ENCODE measurements at places on chromosomes 11 and 22.
A peak's percentile ranks its signal among the peaks of the same experiment; 100 is the strongest.

- peak; percentile 75 for DNase-seq
These were observed 57.4 kb downstream of the JAM3 start for GRCh38 chr11:134126217-134126822.

DNA sequence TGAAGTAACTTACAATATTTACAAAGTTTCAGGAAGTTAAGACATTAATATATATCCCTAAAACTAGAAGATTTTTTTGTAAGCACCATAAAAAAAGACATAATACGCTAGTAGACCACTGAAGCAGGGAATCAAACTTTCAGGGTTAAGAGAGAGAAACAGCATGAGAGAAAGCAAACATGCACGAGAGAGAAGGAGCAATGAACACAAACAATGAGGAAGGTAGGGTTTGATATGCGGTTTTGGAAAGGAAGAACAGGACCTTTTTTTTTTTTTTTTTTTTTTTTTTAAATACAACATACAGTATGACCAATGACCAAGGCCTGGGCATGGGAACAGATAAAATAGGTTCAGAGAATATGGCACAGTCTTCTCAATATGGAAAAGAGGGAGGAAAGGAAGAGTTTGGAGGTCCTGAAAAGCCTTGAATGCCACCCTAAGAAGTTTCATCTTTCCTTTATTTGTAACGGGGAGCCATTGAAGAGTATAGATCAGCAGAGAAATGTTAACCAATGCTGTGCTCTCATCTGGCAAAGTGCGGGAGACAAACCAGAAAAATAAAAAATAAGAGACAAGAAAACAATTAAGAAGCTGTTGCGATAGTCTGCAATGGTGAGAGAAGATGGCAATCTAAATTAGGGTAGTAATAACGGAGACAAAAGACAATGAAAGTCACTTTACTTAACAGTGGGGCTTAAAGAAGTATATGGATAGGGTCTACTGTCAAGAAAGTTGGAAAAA, 101.0 kb downstream of the USP35 start:
- DNase-seq: no peak

DNA sequence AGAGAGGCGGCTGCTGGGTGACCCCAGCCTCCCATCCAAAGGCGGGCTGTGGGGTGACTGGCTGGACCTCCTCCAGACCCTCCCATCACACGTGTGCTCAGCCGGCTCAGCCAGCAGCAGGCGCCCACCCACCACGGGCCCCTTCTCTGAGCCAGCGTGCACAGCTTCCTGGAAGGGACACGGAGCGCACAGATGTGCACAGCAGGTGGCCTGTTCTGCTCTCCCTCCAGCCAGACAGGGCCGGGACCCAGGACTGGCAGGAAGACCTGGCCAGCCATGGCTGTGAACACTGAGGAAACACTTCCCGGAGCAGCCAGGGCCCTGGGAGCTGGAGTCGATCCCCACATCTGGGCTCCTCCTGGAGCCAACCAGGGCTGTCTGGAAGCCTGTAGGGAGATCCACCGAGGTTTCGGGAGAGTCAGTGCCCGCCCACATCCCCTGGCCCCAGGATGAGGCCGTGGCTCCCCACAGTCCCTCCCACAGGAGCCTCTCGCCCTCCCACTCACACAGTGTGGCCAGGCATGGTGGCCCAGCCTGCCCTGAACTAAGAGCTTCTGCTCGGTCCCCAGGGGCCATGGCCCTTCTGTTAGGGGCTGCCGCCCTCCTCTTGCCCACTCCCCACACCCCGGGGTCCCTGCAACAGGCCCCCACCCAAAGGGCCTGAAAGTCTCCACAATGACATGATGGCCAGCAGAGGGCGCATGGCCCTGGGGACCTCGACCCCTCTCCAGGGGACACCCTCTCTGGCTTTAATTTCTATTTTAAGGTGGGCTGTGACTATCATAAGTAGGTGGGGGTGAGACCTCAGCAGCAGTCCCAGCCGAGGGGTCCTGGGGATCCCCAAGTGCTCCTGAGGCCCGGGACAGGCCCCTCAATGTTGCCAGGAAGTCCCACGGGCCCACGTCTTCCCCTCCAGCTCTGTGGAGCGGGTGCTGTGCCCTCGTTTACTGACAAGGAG, 90.6 kb upstream of the FGF3 start:
- no peak for DNase-seq

DNA sequence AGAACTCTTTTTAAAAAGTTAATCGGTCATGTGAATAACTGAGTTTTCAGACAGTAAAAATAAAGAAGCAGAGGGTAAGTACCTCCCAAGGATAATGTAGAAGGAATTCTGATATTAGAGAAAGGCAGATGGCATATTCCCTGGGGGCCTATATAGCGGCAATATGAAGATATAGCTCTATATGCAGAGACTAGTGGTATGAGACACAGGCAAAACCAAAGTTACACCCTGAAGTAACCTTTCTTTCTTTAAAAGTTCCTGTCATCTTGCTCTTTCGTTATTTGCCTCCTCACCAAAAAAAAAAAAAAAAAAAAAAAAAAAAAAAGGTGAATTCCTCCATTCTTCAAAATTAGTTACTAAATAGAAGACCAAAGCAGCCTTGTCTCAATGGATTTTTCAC, 76.2 kb upstream of the ARHGAP32 start:
- DNase-seq: no peak

DNA sequence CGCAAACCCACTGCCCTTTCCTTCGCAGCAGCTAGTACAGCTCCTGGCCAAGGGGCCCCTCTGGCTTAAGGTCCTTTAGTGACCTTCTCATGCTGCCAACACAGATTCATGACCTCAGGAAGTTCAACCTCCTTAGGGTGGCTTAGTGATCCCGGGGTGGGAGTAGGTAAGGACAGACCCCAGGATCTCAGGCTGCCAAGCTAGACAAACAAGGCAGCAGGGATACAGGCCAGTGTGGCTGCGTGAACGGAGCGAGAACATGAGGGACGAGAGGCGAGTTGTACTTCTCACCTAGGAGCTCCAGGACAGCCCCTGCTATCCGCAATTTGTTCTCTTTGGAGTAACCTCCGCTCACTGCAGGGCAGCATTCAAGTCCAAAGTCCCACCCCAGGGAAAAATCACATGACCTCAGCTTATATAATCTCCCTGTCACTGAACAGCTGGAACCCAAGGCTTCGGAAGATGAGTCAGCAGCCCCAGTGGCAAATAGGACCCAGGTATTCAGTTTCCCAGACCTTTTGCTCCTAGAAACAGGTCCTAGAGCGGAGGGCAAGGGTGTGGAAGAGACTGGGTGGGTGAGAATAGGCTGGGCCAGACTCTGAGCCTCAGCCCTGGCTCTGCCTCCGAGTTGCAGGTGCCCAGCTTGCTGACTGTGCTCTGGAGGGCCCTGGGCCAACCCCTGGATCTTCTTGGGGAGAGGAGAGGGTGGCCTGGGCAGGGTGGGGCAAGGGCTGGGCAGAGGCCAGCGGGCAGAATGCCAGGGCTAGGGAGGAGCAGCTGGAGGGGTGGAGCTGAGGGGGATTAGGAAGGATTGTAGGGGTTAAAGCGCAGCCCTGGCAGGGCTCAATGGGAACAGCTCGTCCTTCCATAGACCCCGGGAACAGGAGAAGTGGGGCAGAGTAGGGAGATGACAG, 13.1 kb downstream of the USP2 start:
- DNase-seq: no peak

DNA sequence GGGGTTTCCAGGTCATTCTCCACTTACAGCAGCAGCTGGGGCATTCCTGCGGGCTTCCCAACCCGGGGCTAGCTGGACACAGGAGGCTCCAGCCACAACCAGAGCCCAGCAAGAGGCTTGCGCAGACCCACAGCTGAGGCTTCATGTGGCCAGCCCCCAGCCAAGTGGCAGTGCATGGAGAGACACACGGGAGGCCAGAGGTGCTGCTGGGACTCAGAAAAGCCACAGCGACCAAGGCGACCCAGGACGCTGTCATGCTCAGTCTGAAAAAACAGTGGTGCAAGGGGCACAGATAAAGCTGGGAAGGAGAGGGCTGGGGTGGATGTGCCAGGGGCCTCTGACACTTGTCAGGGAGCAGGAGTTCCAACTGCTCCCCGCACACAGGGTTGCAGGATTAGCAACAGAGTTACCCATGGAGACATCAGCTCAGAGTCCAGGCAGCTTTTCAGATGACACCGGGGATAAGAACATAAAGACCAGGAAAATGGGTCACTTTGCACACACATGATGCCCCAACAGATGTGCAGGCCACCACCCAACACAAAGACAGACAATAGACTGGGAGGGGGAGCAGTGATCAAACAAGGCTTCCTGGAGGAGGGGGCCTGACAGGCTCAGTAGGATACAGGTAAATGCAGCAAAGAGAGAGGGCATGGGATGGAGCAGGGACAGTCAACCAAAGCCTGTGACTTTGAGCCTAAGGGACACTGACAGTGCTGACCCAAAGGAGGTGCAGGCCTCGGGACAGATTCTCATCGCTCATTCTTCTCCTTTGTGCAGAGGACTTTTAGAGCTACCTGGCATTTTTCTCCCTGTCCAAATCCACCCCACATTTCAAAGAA, 6.9 kb upstream of the NEAT1 start:
- DNase-seq: no peak

GRCh38 chr11:72770799-72771198, 18.6 kb upstream of the ARAP1 start:
- DNase-seq: no peak

GRCh38 chr11:42598341-42598740, 713.5 kb upstream of the API5 start:
- DNase-seq: no peak

- DNase-seq: no peak
These were observed 144.6 kb downstream of the LDLRAD3 start for GRCh38 chr11:36088266-36088972.

DNA sequence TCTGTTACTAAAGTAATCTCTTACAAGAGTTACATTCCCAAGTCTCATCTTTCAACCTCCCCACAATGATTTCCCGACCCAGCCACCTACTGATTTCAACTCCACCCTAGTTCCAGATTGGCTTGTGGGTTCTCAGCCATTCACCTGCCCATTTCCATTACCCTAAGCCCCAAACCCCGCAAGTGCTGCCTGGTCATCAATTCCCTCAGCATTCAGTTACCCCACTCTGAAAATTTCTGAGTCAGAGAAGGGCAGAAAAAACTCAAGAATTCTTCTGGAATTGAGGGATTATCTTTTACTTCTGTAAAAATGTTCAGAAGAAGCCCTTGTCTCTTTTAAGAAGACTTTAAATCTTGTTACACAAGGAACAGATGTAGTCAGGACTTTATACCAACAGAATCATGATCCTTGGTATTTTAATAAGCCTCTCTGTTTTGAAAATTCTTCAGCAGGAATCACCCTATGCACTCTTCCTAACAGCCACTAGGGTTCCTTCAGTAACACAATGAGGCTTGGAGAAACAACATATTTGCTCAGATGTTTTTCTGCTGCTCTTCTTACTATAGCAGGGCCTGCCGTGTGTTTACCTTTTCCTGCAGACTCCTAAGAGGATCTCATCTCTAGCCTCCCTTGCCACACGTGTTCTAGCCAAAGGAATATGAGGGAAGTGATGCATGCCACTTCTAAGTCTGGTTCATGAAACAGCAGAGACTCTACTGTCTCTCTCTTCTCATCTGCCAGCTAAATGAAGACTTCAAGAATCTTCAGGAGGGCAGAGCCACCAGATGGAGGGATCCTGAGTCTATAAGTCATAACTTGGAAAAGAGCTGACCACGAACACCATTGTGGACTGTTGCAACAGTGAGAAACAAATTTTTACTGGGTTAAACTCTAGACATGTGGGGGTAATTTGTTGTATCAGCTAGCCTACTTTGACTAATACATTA, 29.3 kb upstream of the PAMR1 start:
- DNase-seq: no peak

GRCh38 chr11:79119491-79120284, 321.1 kb downstream of the TENM4 start:
- no peak for DNase-seq

GRCh38 chr11:14124350-14124749, 161.8 kb downstream of the SPON1 start:
- DNase-seq: peak; percentile 21

GRCh38 chr11:86459002-86459385, 84.3 kb downstream of the CCDC81 start:
- no peak for DNase-seq

DNA sequence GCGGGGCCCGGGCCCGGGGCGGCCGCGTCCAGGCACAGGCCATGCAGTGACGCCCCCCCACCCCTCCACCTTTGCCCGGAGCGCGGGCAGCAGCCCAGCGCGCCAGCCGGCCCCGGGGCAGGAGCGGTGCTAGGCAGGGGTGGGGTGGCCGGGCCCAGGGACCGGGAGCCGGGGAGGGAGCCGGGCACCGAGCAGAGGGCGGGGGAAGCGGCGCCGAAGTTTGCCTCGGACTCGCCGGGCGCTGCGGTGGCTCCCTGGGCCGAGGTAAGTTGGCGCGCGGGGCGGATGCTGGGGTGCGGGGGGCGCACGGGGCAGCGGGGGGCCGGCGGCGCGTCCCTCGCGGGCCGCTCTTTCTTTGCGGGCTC, 332 bp downstream of the TEAD1 start:
- DNase-seq: peak; percentile 36

All from epithelial cell of esophagus (primary cell).